ENCODE measurements at places on chromosomes 16 and 17.

DNA sequence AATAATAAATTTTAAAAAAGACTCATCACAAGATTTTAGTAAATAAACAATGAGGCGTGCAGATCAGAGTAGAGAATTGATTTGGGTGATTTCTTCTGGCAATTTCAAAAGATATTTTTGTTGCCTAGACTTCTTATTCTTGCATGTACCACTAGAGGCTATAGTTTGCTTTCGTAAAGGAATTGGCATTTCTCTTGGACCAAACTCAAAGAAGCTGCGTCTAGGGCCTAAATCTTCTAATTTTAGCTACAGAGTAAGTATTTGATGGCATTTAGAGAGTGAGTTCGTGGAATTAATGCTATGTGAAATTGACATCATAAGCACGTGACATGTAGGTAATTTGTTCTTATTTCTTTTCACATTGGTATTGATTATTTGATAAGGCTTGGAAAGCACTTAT is 24.4 kb upstream of the ABCC11 start:
- DNase-seq = no peak

DNA sequence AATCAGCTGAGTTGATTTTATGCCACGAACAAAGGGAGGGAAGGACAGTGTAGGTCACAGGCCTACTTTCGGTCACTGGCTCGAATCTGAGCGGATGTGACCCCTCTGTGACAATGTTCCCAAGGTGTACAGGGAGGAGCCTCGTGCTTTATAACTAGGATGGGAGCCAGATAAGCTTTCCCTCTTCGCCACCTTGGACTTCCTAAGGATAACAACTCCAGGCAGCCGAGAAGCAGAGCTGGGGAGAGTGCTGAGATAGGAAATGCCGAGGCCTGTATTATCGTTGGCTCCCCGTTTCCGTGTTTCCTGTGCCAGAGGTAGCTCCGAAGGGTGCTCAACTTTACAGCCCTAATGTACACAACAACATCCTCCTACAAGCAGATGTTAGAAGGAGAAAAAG is 217.8 kb upstream of the IRX3 start:
- DNase-seq = no peak

- no peak for DNase-seq
These were observed 21.9 kb upstream of the GPRC5C start for GRCh38 chr17:74410001-74410443.

DNA sequence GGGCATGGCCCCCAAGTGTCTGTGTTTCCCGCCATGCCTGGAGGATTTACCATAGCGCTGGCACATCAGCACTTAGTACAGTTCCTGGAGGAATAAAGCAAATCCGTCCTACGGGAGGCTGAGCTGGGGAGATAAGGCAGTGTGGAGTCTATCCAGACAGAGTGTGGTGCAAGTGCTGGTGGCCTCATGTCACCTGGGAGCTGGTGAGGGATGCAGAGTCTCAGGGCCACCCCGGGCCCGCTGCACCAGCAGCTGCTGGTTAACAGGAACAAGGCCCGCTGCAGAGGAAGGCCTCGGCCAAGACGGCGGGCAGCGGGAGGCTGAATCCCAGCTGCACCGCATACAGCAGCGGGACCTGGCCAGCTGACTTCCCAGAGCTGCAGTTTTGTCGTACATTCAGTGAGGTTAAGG is 57.3 kb upstream of the CDC42EP4 start:
- DNase-seq = no peak

- no peak for DNase-seq
These were observed 37.2 kb upstream of the BCAR1 start for GRCh38 chr16:75288596-75289120.

DNA sequence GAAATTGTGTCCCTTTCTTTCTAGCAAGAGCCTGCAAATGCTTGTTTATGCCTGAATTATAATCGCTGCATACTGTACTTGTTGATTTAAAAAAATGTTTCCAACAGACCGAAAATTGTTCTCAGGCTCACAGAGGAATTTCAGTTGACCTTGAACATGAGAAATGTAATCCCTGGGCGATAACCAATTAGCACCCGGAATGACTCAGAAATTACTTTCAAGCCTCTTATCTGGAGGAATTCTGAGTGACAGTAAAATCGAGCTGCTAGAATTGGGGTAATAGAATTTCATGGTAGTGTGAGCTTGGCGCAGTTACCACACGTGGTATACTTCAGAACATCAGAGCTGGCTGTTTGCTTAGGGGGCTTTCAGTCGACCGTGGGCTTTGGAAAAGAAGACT is 139.1 kb upstream of the CACNG3 start:
- no peak for DNase-seq

- DNase-seq = no peak
These were observed 32.5 kb upstream of the ARHGAP44 start for GRCh38 chr17:12756786-12757185.

Data from T47D (cell line).